ENCODE measurements at places on chromosomes 1 and 21. TPM values are rescaled to one million over a fixed set of nuclear protein-coding genes. Genes with fewer than 3 reads are reported as not detected.

EPHA2 gene
- total RNA-seq, result 459 TPM

- no peak for DNase-seq
These were observed 21.2 kb downstream of the AGRN start for GRCh38 chr1:1041092-1041523.

- DNase-seq, result no peak
These were observed 39.3 kb downstream of the KIAA1614 start for GRCh38 chr1:180951836-180952656.

DNA sequence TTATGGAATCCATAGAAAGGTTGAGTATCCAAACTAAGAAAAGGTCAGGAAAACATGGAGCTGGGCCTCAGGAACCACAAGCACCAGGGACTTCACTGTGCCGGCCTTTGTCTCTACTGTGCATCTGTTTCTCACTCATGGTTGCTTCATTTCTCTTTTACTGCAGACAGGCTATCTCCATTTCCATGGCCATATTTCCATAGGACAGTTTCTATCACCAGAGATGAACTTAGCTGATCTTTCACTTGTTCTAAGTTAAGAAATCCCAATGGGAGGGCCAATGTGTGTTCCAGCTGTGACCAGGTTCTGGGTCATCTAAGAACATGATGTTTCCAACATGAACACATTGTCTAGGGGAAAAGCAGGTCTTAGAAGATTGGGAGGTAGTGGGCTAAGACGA, 43.7 kb upstream of the PPP2R5A start:
- no peak for DNase-seq

GJC2 gene
- total RNA-seq, result 2.2 TPM

- no peak for DNase-seq
These were observed 115.9 kb downstream of the RHOU start for GRCh38 chr1:228851193-228851592.

DNA sequence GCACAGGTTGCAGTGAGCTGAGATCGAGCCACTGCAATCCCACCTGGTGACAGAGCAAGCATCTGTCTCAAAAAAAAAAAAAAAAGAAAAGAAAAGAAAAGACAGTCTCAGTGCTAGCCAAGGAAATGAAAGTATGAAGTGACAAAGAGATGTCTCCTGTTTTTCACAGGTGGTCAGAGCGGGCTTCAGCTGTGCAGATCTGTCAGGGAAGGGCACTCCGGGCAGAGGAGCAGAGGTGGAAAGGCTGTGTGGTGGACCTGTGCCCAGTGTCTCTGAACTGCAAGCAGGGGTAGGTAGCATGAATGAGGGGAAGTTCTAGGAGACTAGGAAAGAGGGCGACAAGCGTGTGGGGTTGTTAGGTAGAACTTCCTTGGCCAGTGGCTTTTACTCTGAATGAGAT, 67.5 kb downstream of the CD247 start:
- no peak for DNase-seq
